NCI-H1092 (cell line): ENCODE measurements at places on chromosomes 3 and 15.

DNA sequence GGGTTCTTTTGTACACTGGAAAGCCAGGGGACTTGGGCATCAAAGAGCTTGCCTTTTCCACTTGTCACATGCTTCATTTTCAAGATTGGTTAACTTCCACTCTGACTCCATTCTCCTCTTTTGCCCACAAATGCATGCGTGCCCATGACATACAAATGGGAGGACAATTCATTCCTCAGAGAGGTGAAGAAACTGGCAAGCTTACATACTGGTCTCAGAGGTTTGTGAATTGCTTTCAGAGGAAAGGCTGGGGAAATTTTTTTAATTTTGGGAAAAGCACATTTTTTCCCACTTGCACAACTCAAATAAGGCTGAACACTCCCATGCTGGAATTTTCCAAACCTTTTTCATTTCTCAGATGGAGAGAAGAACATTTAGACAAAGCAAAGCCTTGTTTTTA is 20.9 kb upstream of the AMOTL2 start:
- no peak for DNase-seq

DNA sequence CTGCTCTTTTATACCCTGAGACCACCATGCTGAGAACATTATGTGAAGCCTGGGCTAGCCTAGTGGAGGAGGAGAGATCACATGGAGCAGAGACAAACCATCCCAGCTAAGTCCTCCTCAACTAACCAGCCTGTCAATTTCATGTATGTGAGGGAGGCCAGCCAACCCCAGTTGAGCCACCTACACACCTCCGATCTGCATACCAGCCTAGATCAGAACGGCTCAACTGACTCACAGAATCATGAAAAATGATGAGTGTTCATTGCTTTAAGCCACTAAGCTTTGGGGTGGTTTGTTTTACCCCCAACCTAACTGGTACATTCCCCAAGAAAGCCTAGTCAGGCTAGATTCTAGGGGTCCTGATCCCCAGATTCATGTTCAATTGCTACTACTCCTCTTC is 19.4 kb upstream of the CA12 start:
- DNase-seq = no peak

DNA sequence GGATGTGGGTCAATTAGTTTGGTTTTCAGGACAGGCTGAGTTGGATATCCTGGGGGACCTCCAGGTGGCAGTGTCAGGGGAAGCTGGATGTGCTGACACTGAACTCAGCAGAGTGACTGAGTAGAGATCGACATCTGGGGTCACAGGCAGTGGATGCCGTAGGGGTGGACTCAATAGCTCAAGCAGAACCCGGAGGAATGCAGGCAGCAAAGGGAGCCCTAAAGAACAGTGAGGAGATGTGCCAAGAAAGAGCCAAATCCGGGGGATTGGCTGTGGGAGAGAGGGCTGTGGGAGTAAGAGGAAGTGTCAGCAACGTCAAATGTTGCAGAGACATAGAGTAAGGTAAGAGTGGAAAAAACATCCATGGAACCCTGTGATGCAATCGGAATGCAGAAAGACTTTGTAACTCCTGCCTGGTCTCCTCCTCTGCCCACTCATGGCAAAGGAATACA is 11.6 kb downstream of the CCR5AS start:
- DNase-seq = no peak

- no peak for DNase-seq
Measured at GRCh38 chr3:51679318-51679717, 8.3 kb downstream of the TEX264 start.

- DNase-seq = no peak
Measured at GRCh38 chr3:149657321-149657925, 402 bp downstream of the WWTR1 start.

- DNase-seq = no peak
Measured at GRCh38 chr3:16545413-16546185, 32.1 kb upstream of the RFTN1 start.

- DNase-seq = peak; percentile 60
Measured at GRCh38 chr15:33126559-33127290, 67.8 kb downstream of the FMN1 start.

DNA sequence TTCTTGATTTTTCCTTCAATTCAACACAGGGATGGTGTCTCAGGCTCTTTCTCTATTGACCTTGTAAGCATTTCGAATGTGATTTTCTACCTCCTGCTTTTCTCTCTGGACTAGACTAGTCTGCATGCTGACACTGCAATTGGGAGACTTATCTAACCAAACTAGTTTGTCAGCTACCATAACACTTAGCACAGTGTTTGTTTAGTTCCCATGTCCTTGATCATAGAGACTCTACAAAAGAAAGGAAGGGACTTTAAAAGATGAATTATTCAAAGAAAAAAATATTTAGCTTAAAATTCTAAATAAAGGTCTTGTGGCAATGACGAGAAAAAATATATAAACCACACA is 407.0 kb downstream of the ERC2 start:
- DNase-seq = no peak

DNA sequence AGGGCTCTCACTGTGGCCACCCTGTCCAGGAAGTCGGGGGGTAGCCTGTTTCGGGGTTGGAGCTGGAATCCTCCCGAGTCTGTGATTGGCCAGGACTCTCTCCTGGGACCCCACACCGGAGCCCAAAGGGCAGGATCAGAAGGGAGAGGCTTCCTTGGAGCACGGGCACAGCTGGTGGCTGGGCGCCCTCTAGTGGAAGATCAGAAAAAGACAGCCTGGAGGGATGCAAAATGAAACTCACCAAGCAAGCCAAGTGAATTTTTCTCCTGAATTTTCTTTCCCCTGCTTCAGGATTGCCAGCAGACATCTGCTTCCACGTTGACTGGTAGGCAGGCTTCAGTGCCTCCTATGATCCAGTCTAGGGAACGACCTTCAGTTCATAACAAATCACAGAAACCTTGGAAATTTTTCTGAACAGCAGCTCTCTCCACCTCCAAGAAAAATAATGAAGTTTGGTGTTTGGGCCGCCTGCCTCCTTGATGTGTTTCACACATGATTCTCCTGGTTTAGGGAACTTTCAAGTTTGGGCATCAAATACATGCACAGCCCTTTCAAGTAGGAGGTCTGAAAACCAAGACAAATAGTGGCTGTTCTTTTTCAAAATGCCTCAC is 224.6 kb downstream of the VPS13C start:
- DNase-seq = peak; percentile 5

GRCh38 chr3:41267975-41268640 is 68.8 kb downstream of the CTNNB1 start:
- DNase-seq = no peak

DNA sequence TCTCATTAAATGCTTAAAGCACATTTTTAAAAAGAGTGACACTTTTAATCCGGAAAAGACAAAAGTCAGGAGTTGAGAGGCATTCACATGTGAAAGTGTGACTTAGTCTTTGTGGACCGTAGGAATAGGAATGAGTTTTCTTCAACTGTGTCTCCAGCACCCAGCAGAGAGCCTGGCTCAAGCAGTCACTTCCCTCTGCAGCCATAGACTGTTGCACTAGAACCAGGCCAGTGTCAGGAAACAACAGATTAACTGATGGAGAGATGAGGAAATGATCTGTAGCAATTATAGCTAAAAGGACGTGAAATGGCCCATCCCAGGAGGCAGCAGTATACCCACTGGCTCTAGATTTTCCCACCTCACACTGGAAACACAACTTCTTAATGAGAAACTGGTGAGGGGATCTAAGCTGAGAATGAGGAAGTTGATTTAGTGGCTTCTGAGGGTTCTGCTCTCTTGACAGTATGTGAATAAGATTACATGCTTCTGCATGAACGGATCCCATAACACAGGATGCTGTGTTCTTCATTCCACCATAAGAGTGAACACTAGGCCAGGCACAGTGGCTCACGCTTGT is 19.8 kb downstream of the CFAP92 start:
- no peak for DNase-seq

DNA sequence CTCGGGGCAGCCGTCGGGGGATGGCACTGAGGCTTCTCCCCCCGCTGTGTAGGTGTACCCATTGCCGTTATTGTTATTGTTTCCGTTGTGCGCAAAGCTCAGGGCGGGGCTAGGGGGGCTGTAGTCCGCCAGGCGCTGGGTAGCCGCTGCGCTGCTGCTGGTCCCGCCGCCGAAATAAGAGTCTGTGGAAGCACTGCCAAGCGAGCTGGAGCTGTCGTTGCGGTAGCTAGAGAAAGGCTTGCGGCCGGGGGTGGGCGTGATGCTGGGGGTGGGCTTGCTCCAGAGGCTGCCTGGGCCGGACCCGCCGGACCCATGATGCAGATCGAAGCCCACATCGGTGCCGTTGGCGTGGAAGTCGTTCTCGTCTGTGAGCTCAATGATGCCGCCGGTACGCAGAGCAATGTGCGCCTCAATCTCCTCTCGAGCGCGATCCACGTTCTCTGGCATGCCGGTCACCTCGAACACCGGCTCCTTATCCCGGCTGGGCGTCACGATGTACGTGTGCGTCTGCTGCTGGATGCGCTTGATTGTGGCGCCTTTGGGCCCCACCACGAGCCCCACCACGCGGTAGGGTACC is 1.9 kb downstream of the MEX3B start:
- DNase-seq = no peak

DNA sequence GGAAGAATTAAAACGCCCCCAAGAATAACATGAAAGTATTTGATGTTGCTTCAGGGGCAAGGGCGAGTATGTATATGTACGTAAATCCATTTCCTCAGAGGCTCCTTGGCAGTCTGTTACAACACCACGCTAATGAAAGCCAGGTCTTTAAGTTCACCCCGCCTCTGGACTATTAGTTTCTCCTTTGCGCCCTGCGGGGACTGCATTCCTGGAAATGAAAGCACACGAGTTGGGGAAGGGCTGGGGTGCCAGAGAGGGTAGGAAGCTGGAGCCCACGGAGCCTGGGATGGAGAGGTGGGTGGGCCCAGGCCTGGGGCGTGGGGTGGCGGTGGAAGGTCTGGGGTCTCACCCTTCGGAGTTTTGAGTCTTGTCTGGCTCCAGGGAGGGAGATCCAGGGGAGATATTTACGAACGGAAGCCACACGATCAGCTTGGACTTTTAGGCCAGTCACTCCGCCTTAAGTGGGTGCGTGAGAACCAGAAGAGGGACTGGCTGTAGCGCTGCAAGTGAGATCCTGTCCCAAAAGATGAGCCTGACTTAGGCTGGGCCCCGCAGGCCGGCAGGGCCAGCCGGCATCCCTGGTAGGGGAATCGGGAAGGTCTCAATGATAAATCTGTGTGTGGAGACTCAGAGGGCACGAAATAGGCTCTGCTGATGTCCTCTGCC is 1.6 kb upstream of the PLCL2 start:
- no peak for DNase-seq

DNA sequence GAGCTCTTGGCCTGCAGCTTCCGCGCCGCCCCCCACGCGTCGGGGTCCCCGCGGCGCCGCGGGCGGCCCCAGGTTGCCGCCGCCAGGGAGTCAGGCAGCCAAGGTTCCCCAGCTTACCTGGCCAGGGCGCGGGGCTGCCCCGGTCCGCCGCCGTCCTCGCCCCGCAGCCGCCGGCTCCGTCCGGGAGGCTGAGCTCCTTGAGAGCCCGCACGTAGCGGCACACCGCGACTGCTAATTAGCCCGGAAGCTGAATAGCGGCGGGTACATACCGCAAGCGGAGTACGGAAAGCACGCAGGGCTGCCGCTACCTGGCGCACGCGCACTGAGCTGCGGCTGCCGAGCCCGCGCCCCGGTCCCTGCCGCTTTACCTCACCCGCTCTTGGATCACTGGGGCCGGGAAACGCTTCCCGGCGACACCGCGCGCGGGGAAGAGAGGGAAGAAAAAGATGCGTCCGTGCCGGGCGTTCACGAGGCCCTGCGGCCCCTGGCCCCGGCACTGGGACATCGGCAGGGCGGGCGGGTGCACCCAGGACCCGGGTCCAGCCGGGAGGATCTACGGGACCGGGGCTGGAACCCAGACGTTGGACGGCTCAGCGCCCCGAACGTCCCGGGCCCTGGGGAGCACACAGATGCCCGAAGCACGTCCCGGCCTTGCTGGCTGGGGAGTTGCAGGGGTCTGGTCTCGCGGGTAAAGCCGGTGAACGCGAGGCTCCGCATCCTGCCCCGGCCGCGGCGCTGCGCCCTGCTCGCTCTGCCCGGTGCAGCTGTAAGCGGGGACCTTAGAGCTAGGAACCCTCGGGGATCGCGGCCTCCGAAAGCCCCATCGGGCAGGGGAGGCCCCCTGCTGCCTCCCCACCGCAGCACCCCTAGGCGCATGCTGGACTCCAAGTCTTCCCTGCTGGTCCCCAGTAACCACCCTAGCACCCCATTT is at the start of gene GOLGA8B:
Gene GOLGA8B (minus strand): TSS at position 253 of the 931 bp plus-strand sequence. CDS start 47,739 bp downstream, outside the sequence.
- DNase-seq = no peak

DNA sequence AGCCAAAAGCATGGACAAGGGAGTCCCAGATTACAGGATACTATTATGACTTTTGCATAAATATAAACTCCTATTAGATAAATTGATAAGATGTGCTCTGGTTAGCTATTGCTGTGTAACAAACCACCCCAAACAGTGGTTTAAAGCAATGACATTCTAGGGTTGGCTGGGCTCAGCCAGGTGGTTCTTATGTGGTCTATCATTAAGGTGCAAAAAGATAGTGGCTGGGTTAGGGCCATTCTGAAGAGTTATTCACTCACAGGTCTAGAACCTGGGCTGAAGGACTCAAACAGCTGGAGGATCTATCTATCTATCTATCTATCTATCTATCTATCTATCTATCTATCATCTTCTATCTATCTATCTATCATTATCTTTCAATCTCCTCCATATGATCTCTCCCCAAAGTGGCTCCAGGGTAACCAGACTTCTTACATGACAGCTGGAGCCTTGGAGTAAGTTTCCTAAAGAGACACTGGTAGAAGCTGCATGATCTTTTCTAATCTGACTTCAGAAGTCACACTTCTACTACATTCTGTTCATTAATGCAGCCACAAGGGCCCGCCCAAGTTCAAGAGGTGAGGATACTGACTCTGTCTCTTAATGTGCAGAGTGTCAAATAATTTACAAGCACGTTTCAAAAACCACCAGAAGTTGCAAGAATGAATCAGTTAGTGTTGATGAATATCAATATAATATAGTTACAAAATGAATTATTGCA is 74.9 kb upstream of the XCR1 start:
- DNase-seq = no peak

DNA sequence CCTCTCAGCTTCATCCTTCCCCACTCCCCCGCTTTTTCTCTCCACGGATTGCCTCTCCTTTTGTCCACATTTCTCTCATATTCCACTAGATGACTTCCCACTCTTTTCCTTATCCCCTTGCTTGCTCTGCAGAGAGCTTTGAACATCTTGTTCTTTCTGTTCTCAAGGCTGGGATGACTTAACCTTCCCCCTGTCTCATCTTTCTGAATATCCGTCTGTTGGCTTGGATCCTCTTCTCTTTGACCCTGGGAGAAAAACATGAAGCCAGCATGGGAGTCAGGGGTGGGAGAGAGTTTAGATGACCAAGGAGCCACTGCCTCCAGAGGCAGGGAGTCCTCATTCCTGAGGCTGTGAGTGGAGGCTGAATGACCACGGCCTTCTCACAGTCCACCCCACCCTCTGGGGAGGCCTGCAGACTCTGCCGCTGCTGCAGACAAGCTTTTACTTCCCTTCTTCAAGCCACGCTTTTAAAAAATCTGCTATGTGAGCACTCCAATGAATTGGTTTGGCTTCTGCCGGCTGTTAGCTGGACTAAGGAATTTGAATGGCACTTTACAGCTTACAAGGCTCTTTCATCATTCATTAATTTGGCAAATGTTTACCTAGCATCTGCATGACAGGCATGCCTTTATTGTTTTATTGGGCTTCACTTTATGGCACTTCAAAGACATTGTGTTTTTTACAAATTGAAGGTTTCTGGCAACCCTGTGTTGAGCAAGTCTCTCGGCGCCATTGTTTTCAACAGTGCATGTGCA is 111.6 kb upstream of the SLC6A6 start:
- DNase-seq = no peak
